ENCODE measurements at places on chromosomes 5 and 9. TPM values are rescaled to one million over a fixed set of nuclear protein-coding genes. Genes with fewer than 3 reads are reported as not detected.

Gene ZDHHC11B
- total RNA-seq: not detected

Gene FOXD4
- total RNA-seq: not detected

Gene GTF2H2
- 35.9 TPM for total RNA-seq

Gene VCAN
- total RNA-seq: not detected

Gene F2RL2
- total RNA-seq: not detected

Gene HTR1A
- total RNA-seq: not detected

Gene LRRC19
- total RNA-seq: not detected

Gene DNAI1
- 0.18 TPM for total RNA-seq

Gene PCDHB8
- total RNA-seq: not detected

Gene MARCHF6
- 95.6 TPM for total RNA-seq

Gene RASEF
- not detected for total RNA-seq

Gene SPINK4
- total RNA-seq: not detected

Gene BARHL1
- total RNA-seq: not detected

Gene INSYN2B
- not detected for total RNA-seq

Gene GRXCR2
- total RNA-seq: not detected

Gene LECT2
- not detected for total RNA-seq

Gene KCNV2
- total RNA-seq: not detected

Gene LVRN
- 0.27 TPM for total RNA-seq

Gene ST6GALNAC4
- 34.3 TPM for total RNA-seq

Gene SPINK5
- total RNA-seq: not detected

Gene FAM78A
- total RNA-seq: 39.8 TPM

Gene ANGPTL2
- not detected for total RNA-seq

Gene PFN3
- total RNA-seq: not detected

Gene SLC38A9
- total RNA-seq: 11.4 TPM

Gene C5orf58
- not detected for total RNA-seq

Gene ACSL6
- 4.7 TPM for total RNA-seq

Gene P4HA2
- total RNA-seq: 18.6 TPM

Gene ALDH1A1
- total RNA-seq: not detected

Gene BTNL8
- total RNA-seq: not detected

Gene CCNJL
- total RNA-seq: not detected

Gene TMEM215
- not detected for total RNA-seq

Gene SOWAHA
- total RNA-seq: not detected

Gene GDNF
- total RNA-seq: not detected

Gene OGN
- total RNA-seq: not detected

Gene IRGM
- 2.4 TPM for total RNA-seq

Gene FLT4
- total RNA-seq: 3.3 TPM

Gene CORO2A
- total RNA-seq: 12.2 TPM

Gene CNTNAP3
- total RNA-seq: not detected

Gene GRM6
- not detected for total RNA-seq

Gene NAIP
- total RNA-seq: 4.9 TPM

Gene FOXD4L5
- total RNA-seq: not detected

Gene ACTBL2
- total RNA-seq: not detected

Gene SLC34A3
- total RNA-seq: not detected

Gene SLCO4C1
- 0.38 TPM for total RNA-seq

Gene MSX2
- total RNA-seq: not detected

Gene MAMDC4
- 18.5 TPM for total RNA-seq

Gene PDGFRB
- total RNA-seq: 0.74 TPM

Gene FOXD4L4
- total RNA-seq: not detected

Gene TMEM174
- not detected for total RNA-seq

Gene TAF11L5
- not detected for total RNA-seq

Gene PIP5KL1
- 1.7 TPM for total RNA-seq
